Endothelial cell of umbilical vein (primary cell): ENCODE measurements at places on chromosomes 7 and 10. TPM values are rescaled to one million over a fixed set of nuclear protein-coding genes. Genes with fewer than 3 reads are reported as not detected.

GRCh38 chr7:151645311-151645710 is 125.6 kb upstream of the RHEB start:
- peaks cover 4% of the 10 kb centered on the region for H3K4me1 ChIP-seq
- no peak overlapping the region for H3K27ac ChIP-seq
- no peak overlapping the region for H3K4me3 ChIP-seq
- no peaks in the 10 kb centered on the region for H3K36me3 ChIP-seq
- no peaks in the 10 kb centered on the region for H3K27me3 ChIP-seq
- DNase-seq: no peak

- H3K4me3 ChIP-seq: peak overlapping the region; percentile 94
- H3K27me3 ChIP-seq: no peaks in the 10 kb centered on the region
- peak; percentile 89 for DNase-seq
- peaks cover 13% of the 10 kb centered on the region for H3K4me1 ChIP-seq
Observed at GRCh38 chr7:5425507-5426225, 2.0 kb upstream of the TNRC18 start.

GRCh38 chr7:122546496-122546895 is 152.4 kb downstream of the RNF133 start:
- H3K4me1 ChIP-seq: no peaks in the 10 kb centered on the region
- H3K4me3 ChIP-seq: no peak overlapping the region
- DNase-seq: no peak
- no peaks in the 10 kb centered on the region for H3K27me3 ChIP-seq
- no peaks in the 10 kb centered on the region for H3K36me3 ChIP-seq
- no peak overlapping the region for H3K27ac ChIP-seq

DNA sequence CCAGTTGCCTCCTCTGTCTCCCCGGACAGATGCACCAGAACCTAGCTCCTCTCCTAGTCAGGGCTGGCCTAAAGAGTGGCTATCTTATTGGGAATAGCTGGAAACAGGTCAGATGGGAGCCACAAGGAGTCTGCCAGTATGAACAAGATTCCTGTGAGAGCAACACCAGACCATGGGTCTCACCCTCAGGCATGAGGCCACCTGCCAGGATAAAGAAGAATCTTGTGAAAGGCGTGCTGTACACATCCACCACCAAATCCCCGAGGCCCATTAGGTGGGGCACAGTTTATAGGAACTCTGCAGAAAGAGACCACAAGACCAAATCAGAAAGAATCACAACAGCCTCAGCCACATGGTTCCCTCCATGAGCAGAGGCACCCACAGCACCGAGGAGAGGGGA is 325.9 kb downstream of the TNS3 start:
- H3K27ac ChIP-seq: no peak overlapping the region
- H3K4me3 ChIP-seq: no peak overlapping the region
- H3K36me3 ChIP-seq: no peaks in the 10 kb centered on the region
- DNase-seq: no peak

- no peak overlapping the region for H3K27ac ChIP-seq
- H3K4me1 ChIP-seq: no peaks in the 10 kb centered on the region
- no peak for DNase-seq
- H3K4me3 ChIP-seq: no peak overlapping the region
Observed at GRCh38 chr7:149849174-149849573, 11.0 kb downstream of the ZNF862 start.

DNA sequence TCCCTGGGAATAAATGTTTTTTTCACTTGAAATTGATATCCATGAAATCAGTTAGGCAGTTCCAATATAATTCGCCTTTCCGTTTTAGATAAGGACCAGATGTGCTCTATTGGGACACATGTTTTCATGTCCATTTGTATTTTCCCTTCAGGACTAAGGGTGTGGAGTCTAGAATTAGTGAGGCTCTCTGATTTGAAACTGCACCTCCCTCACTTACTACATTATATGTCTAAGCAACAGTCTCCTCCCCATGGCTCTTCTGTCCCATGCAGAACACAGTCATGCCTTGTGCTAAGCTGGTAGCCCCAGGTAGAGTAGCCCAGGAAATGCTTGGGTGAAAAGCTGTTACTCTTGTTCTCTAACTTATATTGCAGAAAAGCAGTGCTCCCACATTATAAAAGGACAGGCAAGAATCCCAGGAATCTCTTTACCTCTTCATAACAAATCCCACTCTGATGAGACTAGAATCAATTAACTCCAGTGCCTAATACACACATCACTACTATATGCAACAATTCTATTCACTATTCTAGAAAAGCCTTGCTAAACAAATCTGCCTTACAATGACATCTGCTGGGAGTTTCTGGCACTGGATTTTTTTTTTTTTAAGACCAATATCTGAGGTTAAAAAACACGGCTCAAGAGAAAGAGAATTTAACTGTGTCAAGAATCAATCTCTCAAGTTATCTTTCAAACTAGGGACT is 293.9 kb downstream of the SNX13 start:
- H3K4me1 ChIP-seq: no peaks in the 10 kb centered on the region
- no peaks in the 10 kb centered on the region for H3K27me3 ChIP-seq
- no peak overlapping the region for H3K4me3 ChIP-seq
- no peak overlapping the region for H3K27ac ChIP-seq
- DNase-seq: peak; percentile 38

GRCh38 chr10:24027107-24027506 is 181.8 kb upstream of the KIAA1217 start:
- no peaks in the 10 kb centered on the region for H3K36me3 ChIP-seq
- H3K27me3 ChIP-seq: no peaks in the 10 kb centered on the region
- no peaks in the 10 kb centered on the region for H3K4me1 ChIP-seq
- H3K27ac ChIP-seq: no peak overlapping the region
- DNase-seq: no peak

DNA sequence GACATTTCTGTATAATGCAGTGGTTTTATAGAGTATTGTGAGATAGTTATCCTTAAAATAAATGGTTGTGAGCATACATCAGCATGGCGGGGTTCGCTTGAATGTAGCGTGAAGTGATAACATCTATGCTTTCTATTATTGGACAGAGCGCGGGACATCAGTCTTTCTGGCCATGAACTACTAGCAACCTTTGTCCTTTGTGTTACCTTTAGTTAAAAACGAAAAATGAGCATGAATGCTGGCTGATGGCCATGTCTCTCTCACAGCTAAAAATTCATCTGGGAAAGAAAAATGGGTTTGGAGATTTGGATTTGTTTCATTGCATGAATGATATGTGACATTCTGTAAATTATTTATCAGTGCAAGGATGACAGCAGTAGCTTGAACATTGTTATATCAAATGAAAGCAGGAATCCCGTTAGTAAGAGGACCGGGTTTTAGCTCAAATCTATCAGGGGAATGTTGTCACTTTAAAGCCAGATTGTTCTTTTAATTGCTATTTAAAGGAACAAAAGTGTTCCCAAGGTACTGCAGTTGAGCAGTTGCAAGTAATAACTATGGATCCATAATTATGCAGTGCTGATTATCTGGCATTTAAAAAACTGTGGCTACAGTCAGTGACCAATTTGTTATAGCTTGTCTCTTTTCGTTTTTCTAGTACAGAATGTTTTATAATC is 131.0 kb downstream of the KAT6B start:
- H3K27me3 ChIP-seq: no peaks in the 10 kb centered on the region
- H3K27ac ChIP-seq: no peak overlapping the region
- no peak for DNase-seq
- H3K4me1 ChIP-seq: no peaks in the 10 kb centered on the region

GRCh38 chr7:55575733-55576132 is 3.4 kb upstream of the VOPP1 start:
- H3K27me3 ChIP-seq: no peaks in the 10 kb centered on the region
- DNase-seq: no peak
- no peak overlapping the region for H3K4me3 ChIP-seq
- H3K36me3 ChIP-seq: no peaks in the 10 kb centered on the region
- H3K27ac ChIP-seq: no peak overlapping the region

GRCh38 chr7:147586110-147586509 is 1004.5 kb upstream of the C7orf33 start:
- no peak overlapping the region for H3K27ac ChIP-seq
- no peaks in the 10 kb centered on the region for H3K27me3 ChIP-seq
- no peak overlapping the region for H3K4me3 ChIP-seq
- H3K4me1 ChIP-seq: no peaks in the 10 kb centered on the region

- no peaks in the 10 kb centered on the region for H3K27me3 ChIP-seq
- H3K36me3 ChIP-seq: peaks cover 2% of the 10 kb centered on the region
- peaks cover 29% of the 10 kb centered on the region for H3K4me1 ChIP-seq
- no peak for DNase-seq
Observed at GRCh38 chr10:87759551-87759950, 58.5 kb downstream of the ATAD1 start.

DNA sequence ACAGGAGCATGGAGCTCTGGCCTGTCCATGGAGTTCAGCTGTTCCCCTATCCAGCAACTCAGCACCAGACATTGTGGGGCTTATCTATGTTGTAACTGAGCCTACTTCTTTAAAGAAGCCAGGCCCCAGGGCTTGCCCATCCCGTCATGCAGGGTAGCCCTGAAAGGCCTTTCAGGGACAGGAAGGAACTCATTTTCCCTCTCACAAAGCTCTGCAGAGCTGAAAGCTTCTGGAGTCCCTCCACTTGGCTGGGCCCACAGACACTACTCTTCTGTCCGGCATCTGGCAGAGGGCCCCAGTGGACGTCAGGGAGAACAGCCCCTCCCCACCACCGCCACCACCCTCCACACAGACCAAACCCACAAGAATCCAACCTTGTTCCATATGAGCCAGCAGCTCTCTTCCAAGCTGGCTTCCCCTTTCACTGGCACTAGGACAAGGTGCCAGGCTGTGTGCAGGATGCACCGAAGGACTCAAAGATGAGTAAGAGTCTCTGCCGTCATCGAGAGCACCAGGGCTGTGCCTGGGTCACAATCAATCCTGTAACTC is 33.1 kb downstream of the DENND2A start:
- no peak overlapping the region for H3K4me3 ChIP-seq
- no peak overlapping the region for H3K27ac ChIP-seq
- no peaks in the 10 kb centered on the region for H3K4me1 ChIP-seq
- no peaks in the 10 kb centered on the region for H3K27me3 ChIP-seq
- DNase-seq: no peak

GRCh38 chr7:20399521-20399920 is 68.8 kb downstream of the ITGB8 start:
- H3K4me3 ChIP-seq: no peak overlapping the region
- no peak for DNase-seq
- H3K36me3 ChIP-seq: peaks cover 3% of the 10 kb centered on the region
- H3K4me1 ChIP-seq: peaks cover 10% of the 10 kb centered on the region

DNA sequence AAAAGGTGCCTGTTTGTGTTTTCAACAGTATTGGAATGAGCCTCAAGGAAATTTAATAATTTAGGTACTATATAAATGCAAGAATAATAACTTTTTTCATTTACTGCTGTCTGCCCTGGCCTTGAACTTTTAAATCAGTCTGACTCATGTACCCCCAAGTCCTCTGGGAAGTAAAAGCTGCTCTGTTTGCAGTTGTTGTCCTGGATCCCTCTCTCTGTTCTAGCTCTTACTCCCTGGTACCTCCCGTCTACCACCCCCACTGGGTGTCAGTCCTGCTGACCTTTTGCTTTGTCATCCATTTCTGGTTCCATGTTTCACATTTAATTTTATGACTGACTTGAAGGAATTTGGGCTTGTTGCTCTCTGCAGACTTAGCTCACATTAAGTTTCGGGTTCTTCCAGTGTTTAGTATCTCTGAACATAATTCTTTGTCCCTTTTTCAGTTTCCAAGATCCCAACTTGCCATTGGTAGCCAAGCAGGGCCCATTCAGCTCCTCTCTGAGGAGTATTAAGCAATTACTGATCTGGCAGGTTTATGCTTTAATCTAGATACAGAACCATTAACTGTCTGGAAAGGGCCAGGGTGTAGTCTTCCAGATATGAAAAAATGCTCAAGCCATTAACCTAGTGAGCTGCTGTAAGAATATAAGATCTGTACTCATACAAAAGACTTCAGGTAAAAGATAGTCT is 208.7 kb upstream of the FAM3C start:
- DNase-seq: no peak
- H3K4me3 ChIP-seq: no peak overlapping the region
- H3K4me1 ChIP-seq: no peaks in the 10 kb centered on the region
- H3K27ac ChIP-seq: no peak overlapping the region

DNA sequence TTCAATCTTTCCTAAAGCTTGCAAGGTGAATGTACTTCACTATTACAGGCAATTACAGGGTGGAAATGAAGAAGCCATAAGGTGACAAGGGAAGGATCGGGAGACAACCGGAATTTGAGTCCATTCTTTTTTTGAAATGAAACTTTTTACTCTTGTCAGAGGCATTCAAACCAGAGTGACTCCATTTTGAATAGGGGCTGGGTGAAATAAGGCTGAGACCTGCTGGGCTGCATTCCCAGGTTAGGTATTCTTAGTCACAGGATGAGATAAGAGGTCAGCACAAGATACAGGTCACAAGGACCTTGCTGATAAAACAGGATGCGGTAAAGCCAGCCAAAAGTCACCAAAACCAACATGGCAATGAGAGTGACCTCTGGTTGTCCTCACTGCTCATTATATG is 363.3 kb downstream of the TYW1 start:
- H3K27ac ChIP-seq: no peak overlapping the region
- DNase-seq: no peak
- no peak overlapping the region for H3K4me3 ChIP-seq
- H3K27me3 ChIP-seq: no peaks in the 10 kb centered on the region
- H3K36me3 ChIP-seq: no peaks in the 10 kb centered on the region

GRCh38 chr7:64893401-64893800 is 9.7 kb upstream of the ZNF273 start:
- no peak overlapping the region for H3K27ac ChIP-seq
- no peaks in the 10 kb centered on the region for H3K36me3 ChIP-seq
- H3K27me3 ChIP-seq: peaks cover 14% of the 10 kb centered on the region
- no peak overlapping the region for H3K4me3 ChIP-seq

- no peak overlapping the region for H3K27ac ChIP-seq
- no peaks in the 10 kb centered on the region for H3K36me3 ChIP-seq
- no peak overlapping the region for H3K4me3 ChIP-seq
Observed at GRCh38 chr7:81604075-81604807, 165.6 kb downstream of the HGF start.

DNA sequence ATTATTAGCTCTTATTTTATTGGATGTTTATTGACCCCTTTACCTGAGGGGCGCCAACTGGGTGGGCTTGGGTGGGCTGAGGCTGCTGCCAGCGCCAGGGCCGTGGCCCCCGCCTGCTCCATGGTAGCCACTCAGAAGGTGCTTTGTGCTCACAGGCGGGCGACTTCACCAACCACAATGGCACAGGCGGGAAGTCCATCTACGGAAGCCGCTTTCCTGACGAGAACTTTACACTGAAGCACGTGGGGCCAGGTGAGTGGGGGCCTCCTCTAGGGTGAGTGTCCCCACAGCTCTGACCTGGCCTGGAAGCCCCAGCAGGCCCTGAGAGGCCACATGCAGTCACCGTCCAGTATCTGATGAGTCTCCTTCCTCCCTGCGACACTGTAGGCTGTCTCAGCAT is 4.1 kb downstream of the PPIF start:
- DNase-seq: no peak
- peaks cover 38% of the 10 kb centered on the region for H3K36me3 ChIP-seq
- H3K4me3 ChIP-seq: no peak overlapping the region
- H3K4me1 ChIP-seq: peaks cover 11% of the 10 kb centered on the region

NPTX2 gene
- 0.42 and 0.53 TPM in 2 replicates for total RNA-seq

AKR1D1 gene
- not detected in 2 replicates for total RNA-seq

COBL gene
- 0.07 and 0.11 TPM in 2 replicates for total RNA-seq

AMPH gene
- total RNA-seq: 8.0 and 9.2 TPM in 2 replicates

TMEM26 gene
- 0.23 and 0.27 TPM in 2 replicates for total RNA-seq

TMEM273 gene
- total RNA-seq: 2.1 and 3.7 TPM in 2 replicates

CTTNBP2 gene
- total RNA-seq: 0.25 and 0.35 TPM in 2 replicates

ADARB2 gene
- total RNA-seq: not detected in 2 replicates

FAM25A gene
- not detected in 2 replicates for total RNA-seq

ZNF425 gene
- total RNA-seq: 0.93 and 2.0 TPM in 2 replicates

VPS41 gene
- total RNA-seq: 79.8 and 81.4 TPM in 2 replicates
